Caco-2 (cell line): ENCODE measurements at places on chromosomes 2 and 18. TPM values are rescaled to one million over a fixed set of nuclear protein-coding genes. Genes with fewer than 3 reads are reported as not detected.

GRCh38 chr2:60439219-60439974 is 114.1 kb downstream of the BCL11A start:
- peak; percentile 29 for DNase-seq

- no peak for DNase-seq
Measured at GRCh38 chr2:207823865-207824264, 54.2 kb upstream of the FZD5 start.

GRCh38 chr2:239977111-239977510 is 48.0 kb downstream of the NDUFA10 start:
- DNase-seq: no peak

GRCh38 chr18:6830916-6831315 is 101.4 kb downstream of the ARHGAP28 start:
- DNase-seq: no peak

The ANKRD12 gene
- total RNA-seq: 33.2 and 36.5 TPM in 2 replicates
